Bone marrow (tissue), 2 donors: ENCODE measurements at places on chromosomes 13 and 19.

GRCh38 chr19:47615714-47616113, 6.8 kb downstream of the BICRA start:
- DNase-seq, result no peak

DNA sequence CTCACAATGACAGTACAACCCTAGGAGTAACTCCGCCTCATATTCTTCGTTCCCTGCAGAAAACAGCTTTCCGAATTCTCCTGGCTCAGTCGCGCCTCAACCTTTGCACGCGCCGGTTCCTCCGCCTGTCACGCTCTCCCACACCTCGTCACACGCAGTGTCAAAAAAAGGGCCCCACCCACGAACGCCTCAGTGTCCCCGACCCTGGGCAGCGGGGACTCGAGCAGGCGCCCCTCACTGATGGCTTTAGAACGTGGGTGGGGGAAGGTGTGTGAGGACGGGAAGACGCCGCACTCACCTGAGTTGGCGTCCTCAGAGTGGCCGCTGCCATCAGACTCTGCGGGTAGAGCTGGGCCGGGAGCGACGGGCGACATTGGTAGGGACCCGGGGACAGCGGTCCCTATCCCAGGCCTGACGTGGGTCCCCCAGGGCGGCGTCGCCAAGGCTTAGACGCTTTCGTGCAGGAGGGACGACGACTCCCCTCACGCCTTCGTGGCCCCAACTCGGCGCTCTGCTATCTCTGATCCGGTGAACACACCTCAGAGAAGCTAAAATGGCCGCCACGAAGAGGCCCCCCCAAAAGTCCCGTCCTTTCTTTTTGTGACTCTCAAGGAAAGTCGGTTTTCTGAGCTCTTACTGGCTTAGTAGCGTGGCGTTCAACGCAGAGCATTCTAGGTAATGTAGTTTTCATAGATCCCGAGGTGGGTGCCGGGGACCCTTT, at the start of gene ZNF154:
ZNF154 (minus strand) TSS at position 564 of the 721 bp plus-strand sequence; CDS start at position 331, 233 bp downstream.
- peak; percentile 30 for DNase-seq

DNA sequence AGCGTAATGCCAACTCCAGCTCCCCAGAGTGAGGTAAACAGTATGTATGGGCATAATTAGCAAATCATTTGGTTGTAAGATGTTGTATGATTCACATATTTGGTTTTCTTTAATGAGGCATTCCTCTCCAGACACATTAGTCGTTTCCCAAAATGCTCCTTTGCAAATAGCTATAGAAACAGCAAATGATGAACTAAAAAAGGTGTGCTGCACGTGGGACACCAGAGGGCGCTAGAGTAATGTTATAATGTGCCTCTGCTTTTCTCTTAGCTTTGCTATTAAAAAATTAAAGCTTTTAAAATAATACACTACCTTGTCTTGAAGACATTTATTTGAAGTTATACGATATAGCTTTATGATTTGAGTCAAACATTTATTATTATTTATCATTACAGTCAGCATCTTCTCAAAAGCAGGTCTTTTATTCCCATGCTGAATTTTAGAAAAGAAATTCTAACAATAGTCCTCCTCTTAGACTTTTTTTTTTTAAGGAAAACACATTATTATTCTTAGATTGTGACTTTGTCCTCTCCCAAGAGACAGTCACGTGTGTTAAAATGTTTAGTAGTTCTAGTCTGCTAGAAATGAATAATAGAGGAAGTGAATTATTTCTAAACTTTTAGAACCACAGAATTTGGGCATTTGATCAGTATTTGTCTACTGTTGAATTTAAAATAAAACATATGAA, 121.6 kb upstream of the FRY start:
- no peak for DNase-seq

DNA sequence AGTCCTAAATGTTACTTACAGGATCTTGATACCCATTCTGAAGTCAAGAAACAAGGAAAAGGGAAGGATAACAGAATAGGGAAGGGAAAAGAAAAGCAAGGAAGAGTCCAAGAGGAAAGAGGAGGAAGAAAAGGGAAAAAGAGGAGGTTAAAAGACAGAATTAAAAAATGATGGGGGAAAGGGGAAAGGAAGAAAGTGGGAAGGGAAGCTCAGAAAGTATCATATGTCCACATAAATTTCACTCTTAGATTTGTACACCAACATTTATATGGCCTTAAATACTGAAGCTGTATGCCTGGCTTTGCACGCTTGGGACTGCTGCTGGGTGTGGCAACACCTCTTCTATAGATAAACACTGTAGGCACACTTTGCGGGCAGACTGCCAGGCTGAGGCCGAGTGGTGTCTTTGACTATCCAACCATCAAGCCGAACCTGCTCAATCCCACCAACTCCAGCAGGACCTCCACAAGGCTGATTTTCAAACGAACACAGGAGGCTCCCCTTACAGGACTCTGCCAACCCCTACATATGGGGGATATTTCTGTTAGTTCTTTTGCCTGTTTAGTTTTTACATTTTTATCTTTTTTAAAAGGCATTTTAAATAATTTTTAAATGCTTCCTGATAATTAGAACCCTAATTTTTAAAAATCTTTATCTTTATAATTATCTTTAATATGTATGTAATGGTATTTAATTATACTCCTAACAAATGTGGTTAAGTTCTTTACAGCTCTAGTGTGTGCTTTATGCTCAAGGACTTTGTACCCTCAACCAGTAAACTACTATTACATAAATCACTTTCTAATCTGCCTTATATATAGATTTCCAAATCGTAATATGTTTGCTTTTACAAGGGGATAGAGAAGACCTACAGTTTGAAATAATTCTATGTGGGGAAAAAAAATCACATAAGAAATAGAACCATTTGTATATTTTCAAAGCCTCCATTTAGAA, 154.2 kb downstream of the DIAPH3 start:
- no peak for DNase-seq

GRCh38 chr13:39091586-39091985, 53.3 kb downstream of the NHLRC3 start:
- no peak for DNase-seq

DNA sequence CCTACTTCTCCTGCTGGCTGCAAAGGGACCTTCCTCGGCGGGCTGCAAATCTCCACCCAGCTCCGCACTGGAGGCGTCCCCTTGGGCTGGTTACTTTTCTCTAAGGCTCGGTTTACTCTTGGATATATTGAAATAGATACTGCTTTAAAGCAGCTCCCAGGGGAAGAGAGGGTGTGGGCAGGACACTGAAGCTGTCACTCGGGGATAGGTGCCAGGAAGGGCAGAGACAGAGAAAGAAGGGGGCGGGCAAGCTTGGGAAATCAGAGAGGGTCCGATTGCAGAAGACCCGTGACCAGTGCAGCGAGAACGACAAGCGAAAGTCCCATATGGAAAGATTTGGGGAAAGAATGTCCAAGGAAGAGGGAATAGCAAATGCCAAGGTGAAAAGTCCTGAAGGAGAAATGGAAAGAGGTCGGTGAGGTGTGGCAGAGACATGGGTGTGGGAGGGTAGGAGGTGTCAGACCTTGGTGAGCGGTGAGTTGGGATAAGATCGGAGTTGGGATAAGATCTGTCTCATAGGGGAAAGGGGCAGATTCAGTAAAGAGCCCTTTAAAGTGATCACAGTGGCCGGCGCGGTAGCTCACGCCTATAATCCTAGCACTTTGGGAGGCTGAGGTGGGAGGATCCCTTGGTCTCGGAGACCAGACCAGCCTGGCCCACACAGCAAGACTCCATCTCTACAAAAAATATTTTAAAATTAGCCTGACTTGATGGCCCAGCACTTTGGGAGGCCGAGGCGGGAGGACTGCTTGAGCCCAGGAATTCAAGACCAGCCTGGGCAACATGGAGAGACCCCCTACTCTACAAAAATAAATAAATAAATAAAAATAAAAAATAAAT, 618 bp downstream of the THSD8 start:
- DNase-seq, result no peak

- no peak for DNase-seq
Observed at GRCh38 chr13:87093399-87093798, 577.8 kb upstream of the SLITRK5 start.

DNA sequence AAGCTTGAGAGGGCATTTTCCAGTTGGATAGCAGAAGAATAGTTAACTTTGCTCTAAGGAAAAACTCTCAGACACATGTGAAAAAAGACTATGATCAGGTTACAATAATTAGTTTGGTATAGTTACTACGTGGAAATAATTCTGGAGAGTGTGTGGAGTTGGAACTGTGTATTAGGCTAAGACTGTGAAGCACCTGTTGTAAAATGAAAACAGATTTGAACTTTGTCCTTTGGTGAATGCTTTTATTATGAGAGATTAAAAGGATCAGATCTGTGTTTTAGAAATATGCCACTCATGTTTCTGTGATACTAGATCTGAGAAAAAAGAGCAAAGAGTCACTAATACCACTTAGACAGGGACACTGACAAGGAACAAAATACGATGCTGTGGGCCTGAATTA, 807.5 kb upstream of the ATXN8OS start:
- DNase-seq, result no peak

GRCh38 chr13:52348983-52349780, 56.8 kb downstream of the THSD1 start:
- no peak for DNase-seq

- DNase-seq, result no peak
Observed at GRCh38 chr13:92821324-92821723, 405.3 kb upstream of the GPC6 start.

DNA sequence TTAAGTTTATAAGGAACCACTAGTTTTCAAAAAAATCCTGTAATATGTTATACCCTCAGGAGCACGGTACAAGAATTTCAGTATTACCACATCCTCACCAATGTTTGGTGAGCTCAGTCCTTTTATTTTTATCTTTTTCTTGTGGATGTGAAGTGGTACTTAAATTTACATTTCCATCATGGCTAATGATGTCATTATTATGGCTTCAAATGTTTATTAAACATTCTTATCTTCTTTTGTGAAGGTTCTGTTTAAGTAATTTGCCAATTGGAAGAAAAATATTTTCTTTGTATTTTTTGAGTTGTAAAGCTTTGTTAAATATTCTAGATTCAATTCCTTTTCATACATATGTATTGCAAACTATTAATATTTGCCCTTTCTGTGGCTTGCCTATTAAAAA, 291.0 kb downstream of the ENOX1 start:
- no peak for DNase-seq

- no peak for DNase-seq
Observed at GRCh38 chr13:62706048-62706447, 1290.4 kb upstream of the PCDH20 start.

DNA sequence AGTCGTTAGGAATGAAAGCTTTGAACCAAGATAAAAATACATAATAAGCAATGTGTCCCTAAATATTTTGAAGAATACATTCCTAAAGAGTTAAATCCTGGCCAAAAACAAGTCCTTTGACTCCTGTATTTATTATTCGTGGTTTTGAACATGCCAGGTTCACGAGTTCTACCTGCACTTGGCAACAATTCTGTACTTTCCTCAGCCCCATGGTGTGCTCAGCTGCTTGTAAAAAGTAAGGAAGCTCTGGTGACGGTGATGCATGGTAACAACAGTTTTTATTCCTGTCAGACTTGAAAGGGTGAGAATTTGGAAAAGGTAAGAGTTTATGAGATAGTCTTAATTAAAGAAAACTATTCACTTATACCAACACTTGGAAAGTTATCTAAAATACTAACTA, 95.0 kb upstream of the KLF12 start:
- no peak for DNase-seq

DNA sequence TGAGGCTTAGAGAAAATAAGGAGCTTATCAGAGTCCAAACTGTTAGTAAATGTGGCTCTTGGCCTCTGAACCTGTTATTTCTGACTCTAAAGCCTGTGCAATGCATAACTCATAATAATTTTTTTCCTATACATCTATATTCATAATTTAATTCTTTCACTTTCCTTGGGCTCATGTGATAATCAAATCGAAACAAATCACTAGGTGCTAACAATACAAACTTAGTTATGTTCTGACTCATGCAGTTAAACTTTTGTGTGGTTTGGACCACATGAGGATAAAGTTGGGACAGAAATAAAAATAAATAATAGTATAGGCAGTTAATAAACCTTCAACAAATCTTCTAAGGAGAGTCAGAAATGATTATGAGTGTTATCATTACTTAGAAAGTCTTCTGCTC, 1629.0 kb downstream of the OLFM4 start:
- DNase-seq, result no peak

DNA sequence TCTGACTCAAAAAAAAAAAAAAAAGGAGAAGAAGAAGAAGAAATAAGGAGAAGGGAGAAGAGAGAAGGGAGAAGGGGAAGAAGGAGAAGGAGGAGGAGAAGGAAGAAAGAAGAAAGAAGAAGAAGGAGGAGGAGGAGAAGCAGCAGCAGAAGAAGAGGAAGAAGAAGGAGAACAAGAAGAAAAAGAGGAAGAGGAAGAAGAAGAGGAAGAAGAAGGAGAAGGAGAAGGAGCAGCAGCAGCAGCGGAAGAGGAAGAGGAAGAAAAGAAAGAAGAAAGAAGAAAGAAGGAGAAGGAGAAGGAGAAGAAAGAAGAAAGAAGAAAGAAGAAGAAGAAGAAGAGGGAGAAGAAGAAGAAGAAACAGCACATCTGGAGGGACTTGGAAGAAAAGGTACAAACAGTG, 4.1 kb upstream of the CNN1 start:
- no peak for DNase-seq

DNA sequence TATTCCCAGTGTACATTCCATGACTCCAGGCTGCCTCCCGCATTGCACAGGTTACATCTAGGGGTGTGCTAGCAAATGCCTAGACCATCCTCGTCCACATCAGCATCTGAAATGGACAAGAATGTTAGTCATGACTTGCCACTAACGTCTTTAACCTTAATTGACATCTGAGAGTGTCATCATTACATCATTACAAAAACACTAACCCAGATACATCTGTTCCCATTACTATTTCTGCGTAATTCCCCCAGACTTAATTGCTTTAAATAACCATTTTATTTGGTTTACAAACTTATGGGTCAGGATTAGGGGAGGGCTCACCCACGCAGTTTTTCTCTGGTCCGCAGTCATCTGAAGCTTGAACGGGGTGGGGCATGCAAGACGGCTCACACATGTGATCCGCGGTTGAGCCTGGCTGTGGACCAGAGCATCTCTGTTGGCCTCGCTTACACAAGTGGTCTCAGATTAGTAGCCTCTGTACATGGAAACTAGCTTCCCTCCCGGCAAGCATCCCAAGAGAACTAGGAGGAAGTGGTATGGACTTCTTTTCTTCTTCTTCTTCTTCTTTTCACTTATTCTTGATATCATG, 15.9 kb downstream of the KL start:
- DNase-seq, result no peak

- no peak for DNase-seq
Observed at GRCh38 chr19:14433554-14434501, 722 bp downstream of the PKN1 start.

- no peak for DNase-seq
Observed at GRCh38 chr13:60032851-60033250, 130.9 kb downstream of the DIAPH3 start.

- DNase-seq, result peak; percentile 8
Observed at GRCh38 chr19:46537136-46538097, 41.8 kb upstream of the PNMA8B start.

GRCh38 chr19:39407660-39408391, 1.2 kb downstream of the ZFP36 start:
- DNase-seq, result no peak

GRCh38 chr19:45638930-45639729, at the start of gene EML2:
Gene EML2, minus strand, starts transcription at chr19:45639397. Its CDS starts 21 bp downstream, at chr19:45639376.
- DNase-seq, result peak; percentile 9

- DNase-seq, result no peak
Observed at GRCh38 chr19:39111593-39112199, 13.9 kb upstream of the PAK4 start.

- no peak for DNase-seq
Observed at GRCh38 chr19:10686661-10687517, 14.3 kb upstream of the QTRT1 start.
